Activated naive CD8-positive, alpha-beta T cell treated with anti-CD3 and anti-CD28 coated beads, Interleukin-2, amount 10 ng/mL, durations not matched to agents 7 days and 5 days (primary cell): ENCODE measurements at places on chromosomes 1 and 21. TPM values are rescaled to one million over a fixed set of nuclear protein-coding genes. Genes with fewer than 3 reads are reported as not detected.

MLLT11 gene
- 6.0 TPM for total RNA-seq

- no peak for DNase-seq
- no peaks in the 10 kb centered on the region for H3K36me3 ChIP-seq
- no peaks in the 10 kb centered on the region for H3K4me1 ChIP-seq
- no peaks in the 10 kb centered on the region for H3K27me3 ChIP-seq
- H3K4me3 ChIP-seq: no peak overlapping the region
- H3K27ac ChIP-seq: no peak overlapping the region
Measured at GRCh38 chr21:19018529-19018928, 614.9 kb upstream of the TMPRSS15 start.

DNA sequence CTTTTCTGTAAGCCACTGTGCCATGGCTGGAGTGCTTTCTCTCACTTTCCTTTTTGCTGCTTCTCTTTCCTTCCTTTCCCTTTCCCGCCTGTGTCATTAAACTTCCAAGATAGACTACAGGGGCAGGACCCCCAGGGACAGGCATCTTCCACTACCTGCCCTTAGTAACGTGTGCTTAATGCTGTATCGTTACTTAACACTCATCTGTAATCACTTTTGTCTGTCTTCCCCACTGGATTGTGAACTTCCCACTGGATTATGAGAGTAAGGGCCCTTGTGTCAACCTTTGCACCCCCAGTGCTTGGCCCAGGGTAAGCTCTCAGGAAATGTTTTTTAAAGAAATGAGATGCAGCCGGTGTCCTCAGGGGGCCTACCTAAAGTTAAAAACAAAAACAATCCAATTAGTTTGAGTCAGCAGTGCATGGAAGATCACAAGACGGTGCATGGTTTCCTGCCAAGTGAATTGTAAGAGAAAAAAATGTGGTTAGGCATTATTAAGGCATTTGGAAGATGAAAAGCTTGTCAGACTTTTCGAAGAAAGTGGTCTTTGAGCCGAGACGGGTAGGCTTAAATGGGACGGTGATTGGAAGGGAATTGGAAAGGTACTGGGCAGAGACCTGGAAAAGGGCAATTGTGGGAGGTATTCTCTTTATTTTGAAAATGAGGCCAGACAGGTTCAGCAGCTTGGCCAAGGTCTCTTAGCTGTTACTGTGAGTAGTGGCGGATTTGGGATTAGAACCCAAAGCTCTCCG, 958 bp downstream of the LYPLAL1 start:
- peaks cover 24% of the 10 kb centered on the region for H3K4me1 ChIP-seq
- peak overlapping the region; percentile 95 for H3K27ac ChIP-seq
- peak overlapping the region; percentile 99 for H3K4me3 ChIP-seq
- peaks cover 6% of the 10 kb centered on the region for H3K36me3 ChIP-seq
- no peak for DNase-seq
- no peaks in the 10 kb centered on the region for H3K27me3 ChIP-seq

LYPLAL1 gene
- total RNA-seq: 18.0 TPM

- no peak overlapping the region for H3K4me3 ChIP-seq
- peaks cover 4% of the 10 kb centered on the region for H3K36me3 ChIP-seq
- no peak for DNase-seq
- H3K4me1 ChIP-seq: peaks cover 12% of the 10 kb centered on the region
Measured at GRCh38 chr1:100750005-100750885, 30.7 kb downstream of the VCAM1 start.

DNA sequence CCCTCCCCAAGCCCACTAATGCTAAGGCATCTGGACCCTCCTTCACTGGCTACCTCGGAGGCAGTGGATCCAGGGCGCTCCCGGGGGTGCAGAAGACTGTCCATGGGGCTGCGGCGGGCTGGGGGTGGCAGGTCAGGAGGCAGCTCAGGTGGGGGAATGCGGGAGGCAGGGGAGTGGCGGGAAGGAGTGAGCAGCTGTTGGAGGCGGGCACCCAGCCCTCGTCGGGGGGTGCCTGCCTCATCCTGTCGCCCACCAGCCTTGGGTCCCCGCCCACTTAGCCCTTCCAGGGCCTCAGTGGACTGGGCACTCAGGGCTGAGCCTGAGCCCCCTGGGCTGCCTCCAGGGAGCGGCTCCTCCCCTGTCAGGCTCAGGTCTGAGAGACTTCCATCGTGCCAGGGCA, 10.7 kb upstream of the GATAD2B start:
- H3K4me1 ChIP-seq: peaks cover 10% of the 10 kb centered on the region
- H3K4me3 ChIP-seq: no peak overlapping the region
- peaks cover 26% of the 10 kb centered on the region for H3K36me3 ChIP-seq
- DNase-seq: peak; percentile 27
- no peaks in the 10 kb centered on the region for H3K27me3 ChIP-seq

- peak; percentile 70 for DNase-seq
- peaks cover 20% of the 10 kb centered on the region for H3K36me3 ChIP-seq
- H3K4me1 ChIP-seq: peaks cover 26% of the 10 kb centered on the region
- peak overlapping the region; percentile 96 for H3K4me3 ChIP-seq
Measured at GRCh38 chr1:235326719-235327558, 1.0 kb downstream of the ARID4B start.

- H3K36me3 ChIP-seq: peaks cover 5% of the 10 kb centered on the region
- DNase-seq: no peak
- no peaks in the 10 kb centered on the region for H3K27me3 ChIP-seq
- H3K4me1 ChIP-seq: peaks cover 25% of the 10 kb centered on the region
Measured at GRCh38 chr1:54331843-54332463, 74.2 kb downstream of the SSBP3 start.

USH2A gene
- not detected for total RNA-seq

ARHGAP30 gene
- total RNA-seq: 273 TPM

DNA sequence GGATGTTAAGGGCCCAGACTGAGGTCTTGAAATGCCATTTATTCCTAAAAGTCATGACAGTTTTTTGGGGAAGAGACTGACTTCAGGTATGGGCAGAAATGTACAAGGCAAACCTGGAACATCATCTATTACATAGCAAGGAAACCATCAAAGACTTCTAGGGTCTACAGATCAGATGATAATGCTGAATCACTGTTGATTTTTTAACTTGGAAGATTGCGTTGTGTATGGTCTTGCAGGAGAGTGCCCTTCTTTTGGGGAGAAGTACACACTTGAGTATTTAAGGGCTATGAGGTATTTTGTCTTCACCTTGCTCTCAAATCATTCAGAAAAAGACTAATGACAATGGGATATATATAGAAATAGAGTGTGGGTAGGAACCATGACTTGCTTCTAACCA, 15.4 kb upstream of the RD3 start:
- H3K4me1 ChIP-seq: no peaks in the 10 kb centered on the region
- no peak overlapping the region for H3K27ac ChIP-seq
- no peaks in the 10 kb centered on the region for H3K36me3 ChIP-seq
- no peak for DNase-seq
- H3K4me3 ChIP-seq: no peak overlapping the region

DNA sequence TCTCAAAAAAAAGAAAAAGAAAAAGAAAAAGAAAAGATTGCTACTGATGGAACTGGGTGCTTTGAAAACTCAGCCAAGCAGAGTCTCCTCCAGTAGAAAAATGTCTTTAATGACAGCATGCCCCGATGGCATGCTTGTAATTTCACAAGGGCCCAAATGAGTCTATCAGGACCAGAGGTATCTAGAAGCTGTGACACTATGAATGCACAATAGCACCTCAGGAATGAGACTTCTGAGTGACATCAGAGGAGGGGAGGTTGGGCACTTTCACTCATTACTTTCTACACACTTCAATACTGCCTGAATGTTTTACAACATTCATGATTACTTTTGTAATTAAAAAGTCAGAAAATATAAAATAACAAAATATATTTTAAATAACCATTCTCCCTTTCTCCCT, 15.1 kb upstream of the CD58 start:
- H3K27ac ChIP-seq: no peak overlapping the region
- H3K36me3 ChIP-seq: no peaks in the 10 kb centered on the region
- H3K4me3 ChIP-seq: no peak overlapping the region
- peaks cover 4% of the 10 kb centered on the region for H3K4me1 ChIP-seq
- no peak for DNase-seq

DNA sequence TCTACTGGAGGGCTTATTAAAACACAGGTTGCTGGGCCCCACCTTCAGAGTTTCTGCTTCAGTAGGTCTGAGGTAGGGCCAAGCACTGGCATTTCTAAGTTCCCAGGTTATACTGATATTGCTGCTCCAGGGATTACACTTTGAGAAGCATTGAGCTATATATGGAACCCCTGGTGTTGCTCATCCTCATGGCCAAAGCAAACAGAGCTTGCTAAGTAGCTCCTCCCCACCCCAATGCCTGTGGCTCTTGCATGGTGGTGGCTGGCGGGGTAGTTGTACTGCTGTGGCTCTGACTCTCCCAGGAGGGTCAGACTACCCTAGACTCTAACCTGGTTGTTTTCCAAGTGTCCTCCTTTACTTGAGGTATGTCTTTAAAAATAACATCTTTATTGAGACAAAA, 143.6 kb downstream of the SPATA46 start:
- H3K4me1 ChIP-seq: no peaks in the 10 kb centered on the region
- no peak overlapping the region for H3K4me3 ChIP-seq
- DNase-seq: no peak
- no peak overlapping the region for H3K27ac ChIP-seq
- H3K27me3 ChIP-seq: peaks cover 17% of the 10 kb centered on the region

DNA sequence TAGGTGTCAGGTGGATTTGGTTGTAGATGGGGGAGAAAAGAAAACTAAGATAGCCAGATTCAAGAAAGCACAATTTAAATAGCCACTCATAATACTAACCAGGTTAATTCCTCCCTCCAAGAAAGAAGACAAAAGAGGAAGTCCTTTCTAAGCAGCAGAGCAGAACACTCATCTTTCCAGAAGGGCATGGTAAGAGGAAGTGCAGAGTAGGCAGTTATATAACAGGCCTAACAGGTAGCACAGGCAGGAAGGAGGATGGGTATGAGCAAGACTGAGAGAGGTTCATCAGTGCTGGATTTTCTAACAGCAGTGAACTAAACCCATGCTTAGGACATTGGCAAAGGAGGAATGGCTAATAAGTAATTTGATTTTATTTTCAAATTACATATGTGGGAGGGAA, 517.5 kb downstream of the PLPP3 start:
- H3K27me3 ChIP-seq: no peaks in the 10 kb centered on the region
- H3K4me3 ChIP-seq: no peak overlapping the region
- no peak for DNase-seq
- no peaks in the 10 kb centered on the region for H3K4me1 ChIP-seq
- H3K27ac ChIP-seq: no peak overlapping the region

DNA sequence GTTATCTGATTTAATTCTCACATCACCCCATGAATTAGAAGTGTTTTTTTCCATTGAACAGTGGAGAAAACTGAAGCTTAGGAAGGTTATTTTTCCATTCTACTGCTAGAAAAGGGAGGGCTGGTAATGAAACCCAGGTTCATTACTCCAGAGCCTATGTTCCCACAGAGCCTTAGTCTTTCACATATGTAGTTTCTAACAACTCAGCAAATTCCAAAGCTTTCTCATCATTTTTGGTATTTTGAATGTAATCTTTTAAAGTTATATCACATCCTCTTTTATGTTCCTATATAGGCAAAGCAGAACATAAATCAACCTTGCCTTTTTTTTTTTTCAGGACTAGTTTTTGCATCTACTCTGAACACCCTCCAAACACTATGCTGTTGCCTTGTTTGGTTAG, 131.9 kb upstream of the BEND5 start:
- H3K36me3 ChIP-seq: no peaks in the 10 kb centered on the region
- H3K27ac ChIP-seq: no peak overlapping the region
- no peak for DNase-seq
- H3K4me1 ChIP-seq: no peaks in the 10 kb centered on the region

GRCh38 chr21:29550205-29550604, 251.5 kb downstream of the BACH1 start:
- H3K27ac ChIP-seq: no peak overlapping the region
- no peaks in the 10 kb centered on the region for H3K36me3 ChIP-seq
- H3K4me3 ChIP-seq: no peak overlapping the region
- H3K27me3 ChIP-seq: no peaks in the 10 kb centered on the region

GRCh38 chr1:50645139-50645538, 221.9 kb upstream of the DMRTA2 start:
- no peak overlapping the region for H3K27ac ChIP-seq
- no peaks in the 10 kb centered on the region for H3K4me1 ChIP-seq
- no peak for DNase-seq

DNA sequence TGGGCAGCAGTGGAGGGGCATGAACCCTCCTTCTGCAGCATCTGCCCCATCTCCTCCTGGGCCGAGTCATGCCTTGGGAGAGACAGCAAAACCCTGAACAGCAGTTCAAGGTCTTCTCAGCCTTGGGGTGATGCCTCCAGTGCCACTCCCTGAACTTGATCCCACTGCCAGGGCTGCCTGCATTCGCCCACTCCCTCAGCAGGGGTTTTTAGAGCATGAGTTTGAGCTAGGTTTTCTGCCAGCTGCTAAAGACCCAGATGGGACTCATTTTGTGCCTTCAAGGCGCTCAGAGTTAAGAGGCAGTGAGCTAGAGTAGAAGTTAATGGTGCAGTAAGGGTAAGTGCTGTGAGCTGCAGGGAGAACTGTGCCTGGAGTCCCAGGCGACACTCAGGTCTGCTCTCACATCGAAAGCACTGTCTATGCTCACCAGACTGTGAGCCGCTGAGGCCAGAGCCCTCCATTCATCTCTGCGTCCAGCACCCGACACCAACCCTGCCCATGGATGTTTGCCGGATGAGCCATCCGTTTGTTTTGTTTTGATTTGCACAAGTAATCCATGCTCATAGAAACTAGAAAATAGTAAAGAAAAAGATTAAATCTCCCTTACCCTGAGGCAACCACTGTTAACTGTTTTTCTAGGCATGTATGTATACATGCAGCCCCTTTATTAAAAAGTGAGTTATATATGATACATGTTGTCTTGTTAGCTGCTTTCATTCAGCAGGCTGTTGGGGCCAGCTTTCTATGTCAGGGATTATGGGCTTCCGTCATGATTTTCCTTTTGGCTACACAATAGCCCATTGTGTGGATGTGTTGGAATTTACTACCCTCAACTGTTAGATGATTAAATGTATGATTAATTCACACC, 67.8 kb downstream of the VPS26C start:
- DNase-seq: no peak
- H3K4me3 ChIP-seq: no peak overlapping the region

DNA sequence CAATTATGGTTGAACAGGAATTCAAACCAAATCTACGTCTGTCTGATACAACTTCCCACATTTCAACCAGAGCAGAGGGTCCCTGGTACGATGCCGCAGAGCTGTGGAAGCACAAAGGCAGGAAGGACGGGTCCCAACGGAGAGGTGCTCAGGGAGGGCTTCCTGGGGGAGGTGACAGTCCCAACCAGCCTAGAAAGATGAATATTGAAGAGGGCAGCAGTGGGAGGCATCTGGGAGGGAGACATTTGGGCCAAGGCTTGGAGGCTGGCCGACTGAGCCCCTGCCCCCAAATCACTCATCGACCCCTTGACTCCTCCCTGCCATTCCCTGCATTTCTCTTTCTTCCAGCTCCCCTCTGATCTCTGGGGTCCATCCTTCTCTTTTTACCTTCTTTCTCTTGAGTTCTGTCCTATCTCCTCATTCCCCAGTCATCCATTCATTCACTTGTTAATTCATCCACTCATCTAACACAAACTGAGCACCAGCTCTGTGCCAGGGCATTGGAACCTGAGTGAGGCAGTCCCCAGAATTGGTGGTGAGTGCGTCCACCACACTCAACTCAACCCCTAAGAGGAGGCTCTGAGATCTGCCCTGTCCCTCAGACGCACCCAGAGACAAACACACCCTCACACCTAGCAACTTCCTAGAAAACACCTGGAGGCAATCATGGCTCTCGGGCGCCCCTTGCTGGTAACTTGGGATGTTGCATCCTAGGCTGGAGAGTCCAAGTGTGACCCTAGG, 13.2 kb upstream of the CELA3B start:
- DNase-seq: peak; percentile 89
- no peaks in the 10 kb centered on the region for H3K36me3 ChIP-seq
- H3K4me3 ChIP-seq: no peak overlapping the region

LRRN2 gene
- not detected for total RNA-seq

CRP gene
- not detected for total RNA-seq

FAM72D gene
- total RNA-seq: 11.1 TPM

CELA2A gene
- not detected for total RNA-seq
